ENCODE measurements at places on chromosomes 1 and 21.
A peak's percentile ranks its signal among the peaks of the same experiment; 100 is the strongest.

- no peak for DNase-seq
These were observed 127.6 kb downstream of the DMRTB1 start for GRCh38 chr1:53586765-53587164.

DNA sequence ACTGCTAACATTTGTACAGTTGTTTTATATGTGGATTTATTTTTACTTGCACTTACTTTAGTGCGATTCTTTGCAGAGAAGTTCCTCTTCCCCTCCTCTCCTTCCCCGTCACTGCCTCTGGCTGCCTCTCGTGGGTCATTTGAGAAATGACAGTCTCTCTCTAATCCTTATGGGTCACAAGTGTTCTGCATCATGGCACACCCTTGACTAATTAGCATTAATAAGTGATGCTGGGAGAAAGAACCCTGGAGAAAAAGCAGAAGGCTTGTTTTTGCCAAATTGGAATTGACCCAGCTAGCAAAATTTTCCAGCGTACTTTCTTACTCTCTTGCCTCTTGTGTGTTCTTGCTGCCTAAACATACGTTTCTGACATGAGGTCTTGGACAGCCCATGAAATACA, 301.2 kb downstream of the DUSP10 start:
- DNase-seq: peak; percentile 70

GRCh38 chr1:22915816-22916470, 56.7 kb downstream of the LACTBL1 start:
- no peak for DNase-seq

GRCh38 chr1:3540876-3541275, 70.4 kb downstream of the MEGF6 start:
- DNase-seq: no peak

DNA sequence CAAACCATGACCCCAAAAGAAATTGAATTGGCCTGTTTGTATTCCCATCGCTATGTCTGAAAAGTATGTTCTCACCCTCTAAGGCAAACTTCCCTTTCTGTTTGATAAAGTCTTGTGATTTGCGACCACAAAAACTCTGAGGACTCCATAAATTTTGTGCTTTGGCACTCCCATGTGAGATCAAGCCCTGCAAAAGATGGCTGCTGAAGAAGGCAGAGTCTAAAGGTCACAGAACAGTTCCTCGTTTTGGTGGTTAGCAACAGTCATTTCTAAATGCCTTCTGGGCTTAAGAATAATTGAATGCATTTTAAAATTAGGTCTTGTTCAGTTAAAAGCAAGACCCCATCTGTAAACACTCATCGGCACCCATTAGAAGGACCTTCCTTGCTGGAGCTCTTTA, 441.6 kb downstream of the OMA1 start:
- DNase-seq: no peak

- no peak for DNase-seq
These were observed 115.4 kb downstream of the RIPK4 start for GRCh38 chr21:41651406-41651805.

DNA sequence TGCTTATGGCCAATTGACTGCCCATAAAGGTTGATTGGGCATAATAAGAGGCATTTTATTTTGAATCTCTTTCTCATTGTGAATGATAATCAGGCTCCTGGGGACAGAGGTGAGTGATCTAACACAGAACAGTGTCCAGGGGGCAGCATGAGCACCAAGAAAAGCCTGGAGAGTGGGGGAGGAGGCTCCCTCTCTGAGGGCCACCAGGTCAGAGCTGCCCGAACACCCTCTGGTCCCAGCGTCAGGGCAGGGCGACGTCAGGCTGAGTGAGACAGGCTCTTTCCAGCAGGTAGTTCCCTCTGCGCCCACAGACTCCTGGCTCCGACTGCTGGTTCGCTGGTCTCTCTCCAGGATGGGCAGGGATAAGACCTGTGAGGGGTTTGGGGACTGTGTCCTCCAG, 250.2 kb upstream of the C1orf174 start:
- no peak for DNase-seq

- DNase-seq: peak; percentile 41
These were observed 10.0 kb downstream of the NCF2 start for GRCh38 chr1:183580281-183580682.

DNA sequence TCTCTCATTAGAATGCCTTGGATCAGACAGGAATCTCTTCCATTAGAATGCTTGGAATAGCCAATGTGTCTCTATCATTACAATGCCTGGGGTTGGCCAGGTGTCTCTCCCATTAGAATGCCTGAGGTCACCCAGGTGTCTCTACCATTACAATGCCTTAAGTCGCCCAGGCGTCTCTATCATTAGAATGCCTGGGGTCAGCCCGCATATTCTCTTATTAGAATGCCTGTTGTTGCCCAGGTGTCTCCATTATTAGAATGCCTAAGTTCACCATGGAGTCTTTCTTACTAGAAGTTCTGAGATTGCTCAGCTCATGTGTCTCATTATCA, 60.2 kb downstream of the RNF187 start:
- DNase-seq: no peak

DNA sequence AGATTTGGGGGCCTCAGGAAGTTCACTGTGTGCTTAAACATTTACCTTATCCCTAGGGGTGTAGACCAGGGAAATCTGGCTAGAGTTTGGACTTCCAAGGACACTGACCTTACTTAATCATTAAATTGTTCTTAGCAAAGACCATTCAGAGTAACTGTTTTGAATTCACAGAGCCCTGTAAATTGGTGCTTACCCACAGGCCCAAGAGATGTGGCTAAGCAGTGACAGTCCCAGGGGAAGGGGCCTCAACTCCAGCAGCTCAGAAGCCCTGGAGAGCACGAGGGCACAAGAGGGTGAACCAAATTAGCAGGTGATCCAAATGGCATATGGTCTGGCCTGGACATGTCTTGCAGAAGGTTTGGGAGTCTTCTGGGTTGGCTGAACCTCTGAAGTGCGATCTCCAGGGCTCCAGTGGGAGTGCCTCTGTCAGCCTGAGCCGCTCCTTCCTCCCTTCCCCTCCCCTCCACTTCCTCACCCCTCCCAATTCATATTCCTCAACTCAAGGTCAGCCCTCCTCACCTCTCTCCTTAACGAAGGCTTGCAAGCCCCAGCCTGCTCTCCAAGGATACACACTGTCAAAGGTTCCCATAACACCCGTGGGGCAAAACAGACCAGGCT, 4.3 kb downstream of the PAQR7 start:
- DNase-seq: no peak

DNA sequence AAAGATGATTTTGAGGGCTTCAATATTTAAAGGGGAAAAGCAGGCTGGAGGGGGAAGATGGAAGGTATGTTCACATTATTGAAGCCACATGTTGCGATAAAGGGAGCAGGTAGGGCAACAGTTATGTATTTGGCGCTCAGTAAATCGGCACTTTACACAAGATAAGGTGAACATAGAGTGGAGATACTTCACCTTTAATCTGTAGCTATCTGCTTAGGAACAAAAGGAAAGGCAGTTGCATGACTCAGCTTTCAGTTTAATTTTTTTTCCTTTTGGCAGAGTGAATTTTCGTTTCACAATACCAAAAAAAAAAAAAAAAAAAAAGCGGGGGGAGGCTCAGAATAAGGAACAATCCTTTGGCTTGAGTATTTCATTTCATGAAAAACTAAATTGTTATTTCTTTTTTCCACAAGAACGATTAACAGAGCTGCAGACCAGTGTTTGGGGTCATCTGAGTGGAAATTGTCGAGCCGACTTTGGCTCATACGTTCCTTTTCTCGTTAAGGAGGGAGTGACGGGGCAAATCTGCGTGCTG, 1.1 kb upstream of the COQ8A start:
- DNase-seq: peak; percentile 34

DNA sequence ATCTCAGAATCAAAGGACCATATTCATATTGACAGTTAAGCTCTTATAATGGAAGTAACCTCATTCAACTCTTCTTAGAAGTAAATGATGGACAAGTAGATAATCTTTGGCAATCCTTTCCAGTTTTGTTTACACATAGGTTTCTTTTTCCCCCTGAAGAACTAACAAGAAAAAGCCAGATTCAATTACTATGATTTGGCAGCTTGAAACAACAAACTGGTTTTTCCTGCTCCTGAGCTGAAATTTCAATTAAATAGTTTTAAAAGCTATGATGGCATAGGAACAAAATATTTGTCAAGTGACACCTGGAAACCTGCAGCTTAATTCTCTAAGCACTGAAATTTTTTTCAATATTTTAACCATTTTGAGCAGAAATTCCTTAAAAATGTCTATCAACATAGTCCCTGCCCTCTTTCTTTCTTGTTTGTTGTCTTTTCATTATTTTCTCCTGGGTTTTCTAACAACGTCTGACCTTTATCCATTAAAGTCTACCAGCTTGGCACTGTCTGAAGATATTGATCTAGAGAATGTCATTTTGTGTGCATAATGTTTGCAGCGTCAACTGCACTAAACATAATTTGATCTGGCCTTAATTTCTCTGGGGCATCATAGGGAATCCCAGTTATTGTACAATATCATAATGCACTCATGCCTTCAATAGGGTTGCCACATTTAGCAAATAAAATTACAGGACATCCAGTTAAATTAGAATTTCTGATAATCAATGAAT, 4.0 kb upstream of the SLC35A3 start:
- no peak for DNase-seq

DNA sequence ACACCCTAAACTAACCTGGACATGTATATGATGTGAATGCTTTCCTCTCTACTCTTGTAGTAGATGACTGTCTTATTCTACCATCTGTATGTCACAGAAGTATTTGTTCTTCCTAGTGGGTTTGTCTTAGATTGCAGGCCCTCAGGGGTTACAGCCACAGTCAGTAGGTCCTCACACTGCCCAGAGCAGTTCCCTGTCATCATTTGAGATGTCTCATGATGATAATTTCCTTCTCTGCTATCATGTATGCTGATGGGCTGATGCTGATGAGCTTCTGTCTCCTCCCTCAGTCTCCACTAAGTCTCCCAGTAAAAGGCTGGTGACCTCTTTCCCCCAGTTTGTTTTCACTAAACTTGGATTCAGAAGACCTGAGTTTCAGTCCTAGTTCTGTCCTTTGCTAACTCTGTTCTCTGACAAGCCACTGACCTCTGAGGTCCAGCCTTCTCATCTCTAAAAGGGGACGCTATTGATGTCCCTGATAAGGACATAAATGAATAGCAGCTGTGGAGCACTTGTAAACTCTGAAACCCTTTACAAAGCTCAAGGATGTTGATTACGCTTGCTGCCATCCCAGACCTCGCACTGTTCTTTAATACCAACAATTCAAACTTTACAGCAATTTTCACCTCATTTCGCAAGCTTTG, 3.1 kb upstream of the ETV3 start:
- DNase-seq: no peak

GRCh38 chr21:42475036-42475435, 21.0 kb downstream of the RSPH1 start:
- no peak for DNase-seq

GRCh38 chr1:19178734-19179398, 31.2 kb downstream of the UBR4 start:
- DNase-seq: no peak

- DNase-seq: no peak
These were observed 13.5 kb downstream of the TNFRSF1B start for GRCh38 chr1:12180315-12180714.

DNA sequence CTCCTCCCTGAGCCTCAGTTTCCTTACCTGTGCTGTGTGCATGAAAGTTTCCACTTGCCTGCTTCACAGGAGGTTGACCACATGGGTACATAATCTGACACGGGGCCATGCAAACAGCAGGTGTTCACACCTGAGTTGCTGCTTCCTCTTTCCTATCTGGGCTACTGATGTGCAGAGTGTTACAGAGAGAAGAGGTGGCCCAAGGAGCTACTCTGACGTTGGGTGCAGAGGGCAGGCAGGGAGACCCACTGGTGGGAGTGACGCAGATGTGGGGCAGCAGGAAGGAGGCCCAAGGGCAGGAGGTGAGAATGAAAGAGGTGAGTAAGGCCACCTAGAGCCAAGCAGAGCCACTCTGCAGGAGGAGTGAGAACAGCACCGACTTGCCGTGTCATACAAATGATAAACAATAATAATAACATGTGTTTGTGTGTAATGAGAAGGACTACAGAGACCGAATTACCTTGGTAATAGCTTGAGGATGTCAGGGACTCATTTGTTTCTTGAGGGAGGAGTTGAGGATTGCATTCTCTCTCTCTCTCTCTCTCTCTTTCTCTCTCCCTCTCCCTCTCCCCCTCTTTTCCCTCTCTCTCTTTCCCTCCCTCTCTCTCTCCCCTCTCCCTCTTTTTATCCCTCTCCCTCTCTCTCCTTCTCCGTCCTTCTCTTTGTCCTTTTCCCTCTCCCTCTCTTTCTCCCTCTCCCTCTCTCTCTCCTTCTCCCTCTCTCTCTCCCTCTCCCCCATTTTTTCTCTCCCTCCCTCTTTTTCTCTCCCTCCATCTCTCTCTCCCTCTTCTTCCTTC, 87.4 kb upstream of the IGSF21 start:
- no peak for DNase-seq

DNA sequence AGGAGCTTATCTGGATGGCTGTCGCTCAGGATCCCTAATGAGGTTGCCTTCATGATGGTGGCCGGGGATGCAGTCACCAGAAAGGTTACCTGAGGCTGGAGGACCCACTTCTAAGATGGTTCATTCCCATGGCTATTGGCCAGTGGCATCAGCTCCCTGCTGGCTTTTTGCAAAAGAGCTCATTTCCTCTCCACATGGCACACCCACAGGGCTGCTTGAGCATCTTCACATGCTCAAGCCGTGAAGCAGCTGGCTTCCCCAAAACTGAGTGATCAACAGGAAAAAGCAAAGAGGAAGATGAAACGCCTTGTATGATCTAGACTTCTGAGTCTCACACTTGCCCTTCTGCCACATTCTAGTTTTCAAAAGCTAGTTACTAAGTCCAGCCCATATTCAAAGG, 124.6 kb upstream of the CXADR start:
- DNase-seq: no peak

GRCh38 chr1:153534925-153535241, 908 bp downstream of the S100A6 start:
- no peak for DNase-seq
